NCI-H1092 treated with DMSO at 0.1 percent for 48 hours (cell line): ENCODE measurements at places on chromosomes 6 and 20.

GRCh38 chr20:30500829-30501440 is 756.5 kb upstream of the DEFB115 start:
- DNase-seq = no peak

GRCh38 chr20:8074931-8075330 is 55.4 kb upstream of the TMX4 start:
- no peak for DNase-seq

DNA sequence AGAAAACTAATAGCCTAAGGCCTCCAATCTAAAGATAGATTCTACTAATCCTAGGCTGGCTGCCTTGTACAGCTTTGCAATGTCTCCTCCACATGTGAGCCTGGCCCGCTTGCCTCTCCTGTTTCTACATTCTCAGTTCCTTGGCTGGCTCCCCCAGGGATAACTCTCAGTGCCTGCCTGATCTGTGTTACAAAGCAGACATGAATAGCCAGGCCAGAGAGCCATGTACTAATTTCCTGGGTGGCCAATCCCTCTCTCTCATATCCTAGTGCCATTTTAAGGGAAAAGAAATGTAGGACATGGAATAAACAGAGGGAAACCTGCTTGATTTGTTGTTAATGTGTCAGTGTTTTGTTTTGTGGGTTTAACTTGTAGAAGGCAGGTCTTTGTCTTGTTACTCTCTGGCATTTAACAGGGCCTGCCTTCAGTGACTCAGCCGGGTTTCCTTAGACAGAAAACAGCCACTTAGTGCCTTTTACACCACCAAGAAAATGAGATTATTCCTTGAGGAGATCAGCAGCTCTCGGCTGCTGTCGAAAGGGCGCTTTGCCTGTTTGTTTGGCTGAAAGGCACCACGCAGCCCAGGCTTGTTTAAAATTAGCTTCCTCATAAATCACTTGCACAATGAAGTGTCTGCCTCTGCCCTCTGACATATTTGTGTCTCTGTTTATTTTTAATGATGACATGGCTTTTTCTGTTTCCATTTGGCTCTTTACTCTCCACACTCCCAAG is 702.7 kb downstream of the MAFB start:
- peak; percentile 24 for DNase-seq

DNA sequence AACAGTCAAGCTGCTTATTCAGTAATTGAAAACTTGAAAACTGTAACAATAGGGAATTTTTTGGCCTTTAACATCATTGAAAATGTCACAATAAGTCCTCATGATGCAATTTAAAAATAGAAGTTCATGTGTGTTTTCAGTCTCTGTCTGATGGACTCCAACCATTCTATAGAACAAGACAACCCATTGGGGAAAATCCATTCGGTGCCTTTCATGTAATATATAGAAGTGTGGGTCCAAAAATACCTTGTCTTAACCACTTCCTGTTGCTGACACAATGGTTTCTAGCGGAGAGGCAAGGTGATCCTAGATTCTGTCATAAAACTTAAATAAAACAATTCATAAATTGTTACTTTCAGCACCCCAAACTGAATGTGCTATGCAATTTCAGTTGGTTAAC is 1131.3 kb upstream of the MAP3K7 start:
- no peak for DNase-seq

- DNase-seq = no peak
Observed at GRCh38 chr20:37144856-37145404, 34.2 kb upstream of the RPN2 start.
